ENCODE measurements at places on chromosomes 2 and 18.

DNA sequence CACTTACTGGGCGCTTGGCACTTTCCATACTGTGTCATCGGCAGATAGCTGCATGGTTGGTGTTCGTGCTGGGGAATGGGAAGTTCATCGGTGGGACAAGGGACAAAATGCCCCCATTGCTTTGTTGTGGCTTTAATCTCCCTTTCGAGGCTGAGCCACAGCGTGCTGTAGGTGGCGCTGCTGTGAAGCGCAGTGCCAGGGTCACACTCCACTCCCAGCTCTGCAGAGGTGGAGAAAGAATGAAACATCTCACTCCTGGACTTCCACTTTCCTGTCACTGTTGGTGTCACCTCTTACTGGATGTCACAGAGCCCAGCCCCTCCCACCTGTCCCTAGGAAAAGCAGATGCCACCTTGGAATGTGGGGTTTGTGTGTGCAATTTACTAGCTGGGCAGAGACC, 8.7 kb downstream of the TYMS start:
- no peak for DNase-seq

- DNase-seq: no peak
Observed at GRCh38 chr2:43631618-43632317, 5.3 kb upstream of the PLEKHH2 start.

- DNase-seq: no peak
Observed at GRCh38 chr2:133633309-133633708, 65.0 kb upstream of the NCKAP5 start.

DNA sequence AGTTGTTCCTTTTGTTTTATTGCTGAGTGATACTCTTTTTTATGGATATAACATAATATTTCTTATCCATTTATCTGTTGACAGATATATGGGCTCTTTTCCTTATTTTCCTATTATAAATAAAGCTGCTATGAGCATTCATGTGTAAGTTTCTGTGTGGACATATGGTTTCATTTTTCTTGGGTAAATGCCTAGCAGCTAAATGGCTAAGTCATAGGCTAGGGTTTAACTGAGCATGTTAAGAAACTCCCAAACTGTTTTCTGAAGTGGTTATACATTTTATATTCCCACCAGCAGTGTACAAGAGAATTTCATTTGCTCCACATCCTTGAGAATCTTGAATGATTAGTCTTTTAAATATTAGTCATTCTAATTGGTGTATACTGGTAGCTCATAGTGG, 786.6 kb upstream of the CDH2 start:
- DNase-seq: no peak

DNA sequence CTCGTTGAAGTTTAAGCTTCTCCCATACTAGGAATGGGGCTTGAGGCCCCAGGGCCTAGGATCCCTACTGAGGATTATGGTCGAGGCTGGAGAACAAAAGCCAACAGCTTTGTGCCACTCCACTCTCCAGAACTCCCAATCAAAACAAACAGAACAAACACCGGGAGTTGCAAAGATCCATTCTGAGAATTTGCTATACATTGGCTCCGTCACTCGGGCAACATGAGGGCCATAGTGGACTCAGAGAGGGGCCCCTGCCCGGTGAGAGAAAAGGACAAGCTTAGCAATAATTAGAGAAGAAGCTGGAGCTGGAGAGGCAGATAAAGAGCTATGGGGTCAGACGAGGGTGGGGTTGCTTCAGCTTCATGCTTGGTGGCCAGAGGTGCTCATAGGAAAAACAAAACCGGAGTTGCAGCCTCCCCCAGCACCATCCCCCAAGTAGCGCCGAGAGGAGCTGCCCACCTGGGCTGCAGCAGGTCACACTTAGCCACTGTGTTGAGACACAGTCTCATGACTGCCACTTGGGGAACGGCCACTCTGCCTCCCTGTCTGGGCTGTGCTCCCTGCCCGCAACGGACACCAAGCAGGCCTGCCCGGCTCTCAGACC, 142.3 kb upstream of the HAAO start:
- no peak for DNase-seq

- no peak for DNase-seq
Observed at GRCh38 chr2:86039963-86040655, 65.6 kb downstream of the POLR1A start.

DNA sequence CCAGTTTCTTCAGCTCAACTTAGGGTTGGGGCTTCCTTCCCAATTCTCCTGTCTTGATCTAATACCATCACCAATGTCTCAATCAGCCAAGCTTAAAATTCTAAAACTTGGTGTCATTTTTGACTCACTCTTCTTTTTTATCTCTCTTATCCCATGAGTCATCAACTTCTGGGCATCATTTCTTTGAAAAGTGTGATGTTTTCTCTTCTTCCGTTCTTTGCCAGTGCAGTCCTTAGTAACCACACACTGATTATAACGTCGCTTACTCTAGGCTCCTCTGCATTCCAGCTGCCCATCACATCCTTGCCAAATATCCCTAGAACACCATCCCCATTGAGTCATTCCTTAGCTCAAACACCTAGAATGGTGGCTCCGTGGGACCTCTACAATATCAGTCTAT, 27.4 kb upstream of the MRO start:
- DNase-seq: no peak

GRCh38 chr2:209146682-209147320, 277.0 kb upstream of the MAP2 start:
- no peak for DNase-seq

- no peak for DNase-seq
Observed at GRCh38 chr2:239870276-239870675, 154.9 kb downstream of the NDUFA10 start.

GRCh38 chr2:674321-674985, 2.8 kb downstream of the TMEM18 start:
- DNase-seq: no peak

- no peak for DNase-seq
Observed at GRCh38 chr2:178322068-178322467, 127.8 kb downstream of the OSBPL6 start.

DNA sequence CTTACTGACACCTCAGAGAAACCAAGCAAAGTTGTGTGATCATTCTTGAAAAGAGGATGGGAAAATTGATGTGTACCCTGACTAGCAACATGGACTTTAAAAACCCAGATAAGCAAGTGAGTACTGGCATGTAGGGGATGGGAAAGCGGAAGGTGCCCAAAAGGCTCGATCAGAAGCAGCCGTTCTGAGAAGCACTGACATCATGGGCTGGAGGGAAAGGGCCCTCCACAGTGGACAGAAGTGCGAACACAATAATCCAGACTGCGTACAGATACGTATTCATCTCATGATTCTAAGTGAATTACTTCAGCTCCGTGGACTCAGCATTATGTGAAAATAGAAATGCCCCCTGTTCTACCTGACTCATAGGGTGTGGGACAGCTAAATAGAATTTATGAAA, 42.2 kb downstream of the CDH2 start:
- DNase-seq: no peak

DNA sequence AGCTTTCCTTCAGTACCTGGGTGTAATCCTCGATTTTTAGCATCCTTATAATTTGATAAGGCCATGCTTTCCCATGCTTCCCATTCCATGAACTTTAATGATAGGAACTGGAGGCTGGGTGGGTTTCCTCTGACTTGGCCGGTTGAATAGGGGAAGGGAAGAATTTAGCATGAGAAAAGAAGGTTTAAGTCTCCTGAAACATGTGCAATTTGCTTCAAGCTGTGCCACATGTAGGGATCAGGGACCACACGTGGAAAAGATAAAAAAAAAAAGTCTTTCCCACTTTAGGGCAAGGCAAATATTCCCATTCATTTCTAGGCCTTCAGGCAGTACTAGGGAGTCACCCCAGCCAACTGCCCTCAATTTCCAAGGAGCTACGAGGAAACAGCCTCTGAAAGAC, 900.3 kb downstream of the DSC3 start:
- DNase-seq: no peak

DNA sequence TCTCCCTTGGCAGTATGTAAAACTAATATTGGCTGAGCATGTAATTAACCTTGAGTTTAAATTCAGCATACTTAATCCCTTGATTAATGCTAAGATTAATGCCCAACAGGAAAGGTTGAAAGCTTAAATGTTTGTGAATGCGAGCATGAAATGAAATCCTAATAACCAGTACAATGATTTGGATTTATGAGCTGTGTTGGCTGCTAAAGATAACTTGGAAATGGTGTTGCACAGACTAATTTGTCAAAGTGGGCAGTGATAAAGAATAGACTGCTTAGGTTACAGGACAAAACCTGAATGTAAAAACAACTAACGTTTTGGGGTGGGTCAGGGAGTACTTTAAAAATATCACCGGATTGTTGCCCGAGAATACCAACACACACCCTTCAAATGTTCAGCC, 70.6 kb downstream of the MGAT5 start:
- DNase-seq: no peak

DNA sequence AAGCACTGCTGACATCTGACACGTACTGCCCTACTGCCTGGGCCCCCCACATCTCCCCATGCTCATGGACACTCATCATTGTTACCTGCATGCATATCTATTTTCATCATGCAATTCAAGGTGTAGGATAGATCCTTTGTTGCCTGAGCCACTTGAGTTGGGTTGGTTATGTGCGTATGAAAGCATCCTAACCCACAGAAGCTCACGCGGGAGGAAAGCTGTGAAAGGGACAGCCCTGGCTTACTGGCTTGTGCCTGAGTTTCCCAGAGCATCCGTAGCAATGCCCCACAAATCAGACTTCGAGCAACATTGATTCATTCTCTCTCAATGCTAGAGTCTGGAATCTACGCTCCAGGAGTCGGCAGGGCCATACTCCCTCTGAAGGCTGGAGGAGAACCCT, 285.5 kb downstream of the PHLPP1 start:
- no peak for DNase-seq

DNA sequence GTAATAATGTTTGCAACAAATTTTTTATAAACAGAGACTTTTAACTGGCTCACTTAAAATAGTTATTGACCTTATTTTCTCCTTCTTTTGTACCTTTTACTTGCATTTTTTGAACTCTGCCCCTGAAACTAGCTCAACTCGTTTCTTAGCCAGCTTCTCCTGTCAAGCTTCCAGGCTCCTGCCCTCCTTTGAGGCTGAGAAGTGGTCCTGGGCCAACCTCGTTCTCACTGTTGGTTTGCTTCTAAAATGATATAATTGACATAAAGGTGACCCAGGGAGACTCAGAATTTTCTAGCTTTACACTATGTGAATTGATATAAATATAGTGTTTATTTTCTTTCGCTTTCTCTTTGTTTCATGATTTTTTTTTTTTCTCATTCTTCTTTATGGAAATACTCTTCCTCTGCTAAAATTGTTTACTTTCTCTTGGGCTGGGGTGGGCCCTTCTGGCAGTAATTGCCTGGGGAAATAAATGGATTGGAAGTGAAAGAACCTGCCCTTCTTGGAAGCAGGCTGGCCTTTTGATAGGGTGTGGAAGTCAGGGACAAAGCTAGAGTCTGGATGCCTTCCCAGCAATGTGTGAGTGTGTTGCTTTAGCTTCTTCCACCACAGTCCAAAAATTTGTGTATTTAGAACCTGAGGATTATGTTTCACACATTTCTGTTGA, 30.7 kb downstream of the GPD2 start:
- no peak for DNase-seq

DNA sequence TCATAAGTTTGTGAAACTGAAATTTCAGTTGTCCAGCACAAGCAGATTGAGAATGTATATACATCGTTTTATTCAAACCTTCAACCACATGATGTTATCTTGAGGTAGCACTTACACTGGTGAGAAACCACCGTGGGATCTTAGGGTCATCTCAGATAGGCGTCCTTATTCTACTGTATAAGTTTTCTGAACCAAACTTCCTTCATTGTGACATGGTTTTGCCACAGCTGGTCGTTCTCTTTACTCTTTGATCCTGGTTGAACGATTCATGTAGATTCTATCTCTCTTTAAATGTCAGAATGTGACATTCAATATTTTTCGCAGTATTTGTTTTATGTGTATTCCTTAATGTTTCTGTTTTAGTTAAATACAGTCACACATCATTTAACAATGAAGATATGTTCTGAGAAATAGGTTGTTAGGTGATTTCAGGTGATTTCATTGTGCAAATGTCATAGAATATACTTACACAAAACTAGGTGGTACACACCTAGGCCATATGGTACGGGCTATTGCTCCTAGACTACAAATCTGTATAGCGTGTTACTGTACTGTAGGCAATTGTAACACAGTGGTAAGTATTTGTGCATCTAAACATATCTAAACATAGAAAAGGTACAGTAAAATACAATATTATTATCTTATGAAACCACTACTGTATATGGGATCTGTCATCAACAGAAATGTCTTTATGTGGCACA, 17.9 kb upstream of the ARHGAP25 start:
- DNase-seq: no peak

DNA sequence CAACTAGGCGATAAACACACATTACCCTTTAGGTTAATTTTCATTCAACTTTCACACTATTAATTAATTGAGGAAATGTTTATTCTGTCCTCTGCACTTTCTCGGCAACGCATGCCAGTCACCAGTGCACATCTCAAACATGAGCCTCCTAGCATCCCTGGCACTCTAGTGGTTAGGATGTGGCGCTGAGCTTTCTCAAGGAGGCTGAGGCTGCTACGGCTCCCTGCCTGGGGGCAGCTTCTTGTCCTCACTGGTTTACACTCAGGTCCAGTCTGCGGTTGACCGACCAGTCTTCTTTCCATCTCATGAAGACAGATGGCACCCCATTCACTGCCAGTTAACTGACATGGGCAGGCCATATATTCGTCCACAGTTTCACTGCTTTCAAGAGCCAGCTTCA, 463.4 kb downstream of the EIPR1 start:
- no peak for DNase-seq

GRCh38 chr2:213010106-213010779, 141.2 kb downstream of the IKZF2 start:
- DNase-seq: no peak

GRCh38 chr2:75007819-75008218, 49.4 kb downstream of the POLE4 start:
- no peak for DNase-seq

DNA sequence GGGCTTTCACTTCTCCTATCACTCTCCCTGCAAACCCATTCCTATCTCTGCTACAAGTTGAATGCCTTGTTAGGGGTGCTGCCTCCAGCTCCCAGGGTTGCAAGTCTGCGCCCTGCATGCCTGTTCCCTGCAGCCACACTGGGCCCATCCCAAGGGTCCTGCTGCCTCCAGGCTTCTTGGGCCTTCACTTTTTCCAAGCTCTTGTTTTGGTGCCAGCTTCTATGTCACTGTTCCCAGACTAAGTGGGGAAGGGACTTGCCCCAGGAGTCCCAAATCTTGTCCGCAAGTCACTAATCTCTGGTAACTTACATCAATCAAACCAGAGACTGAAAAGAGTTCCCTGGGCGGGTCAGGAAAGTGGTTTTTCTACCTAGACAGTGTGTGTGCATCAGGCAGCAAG, 65.4 kb downstream of the ZCCHC2 start:
- no peak for DNase-seq
